ENCODE measurements at places on chromosomes 12 and 14. TPM values are rescaled to one million over a fixed set of nuclear protein-coding genes. Genes with fewer than 3 reads are reported as not detected.

The ARHGAP9 gene
- 2.5 TPM for total RNA-seq

The BTBD7 gene
- 27.7 TPM for total RNA-seq

The RFLNA gene
- 5.8 TPM for total RNA-seq

The SCNN1A gene
- total RNA-seq: 35.9 TPM

- no peak for DNase-seq
Measured at GRCh38 chr12:47547077-47547476, 158.8 kb downstream of the RPAP3 start.

- no peak for DNase-seq
Measured at GRCh38 chr14:25150401-25150800, 100.5 kb upstream of the STXBP6 start.

- DNase-seq: peak; percentile 72
Measured at GRCh38 chr12:100668945-100669536, 95.6 kb downstream of the GAS2L3 start.

GRCh38 chr14:69694730-69695281 is 72.1 kb upstream of the SRSF5 start:
- DNase-seq: peak; percentile 61

GRCh38 chr12:132529906-132530305 is 40.0 kb downstream of the FBRSL1 start:
- no peak for DNase-seq

DNA sequence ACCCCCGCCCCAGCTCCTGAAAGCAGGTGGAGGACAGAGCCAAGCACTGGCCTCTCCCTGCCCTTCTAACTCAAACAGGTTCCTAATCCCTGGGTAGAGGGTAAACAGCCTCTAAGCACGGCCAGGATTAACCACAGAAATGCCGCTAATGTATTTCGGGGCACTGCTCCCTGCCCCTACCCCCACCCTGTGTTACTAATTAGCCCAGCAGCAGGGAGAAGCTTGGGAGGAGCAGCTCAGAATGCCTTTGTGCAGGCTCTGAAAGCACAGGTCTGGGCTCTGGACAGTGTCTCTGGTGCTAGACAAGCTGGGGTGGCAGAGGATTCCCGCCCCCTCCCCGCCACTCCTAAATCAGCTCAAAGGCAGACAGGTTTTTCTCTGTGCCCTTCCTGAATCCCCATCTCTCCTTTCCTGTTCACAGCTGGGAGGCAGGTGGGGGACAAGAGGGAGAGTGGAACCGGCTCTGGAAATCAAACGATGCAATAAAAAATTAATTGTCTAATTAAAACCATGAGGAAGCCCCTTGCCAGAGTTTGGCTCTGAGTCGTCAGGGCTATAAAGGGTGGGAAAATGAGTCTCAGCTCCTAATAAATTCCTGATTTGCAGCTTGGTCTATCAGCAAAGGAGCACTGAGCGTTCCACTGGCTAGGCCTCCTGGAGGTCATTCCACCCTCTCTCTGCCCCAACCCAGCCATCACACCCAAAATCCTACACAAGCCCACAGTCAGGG is 53.0 kb downstream of the SMUG1 start:
- peak; percentile 41 for DNase-seq

DNA sequence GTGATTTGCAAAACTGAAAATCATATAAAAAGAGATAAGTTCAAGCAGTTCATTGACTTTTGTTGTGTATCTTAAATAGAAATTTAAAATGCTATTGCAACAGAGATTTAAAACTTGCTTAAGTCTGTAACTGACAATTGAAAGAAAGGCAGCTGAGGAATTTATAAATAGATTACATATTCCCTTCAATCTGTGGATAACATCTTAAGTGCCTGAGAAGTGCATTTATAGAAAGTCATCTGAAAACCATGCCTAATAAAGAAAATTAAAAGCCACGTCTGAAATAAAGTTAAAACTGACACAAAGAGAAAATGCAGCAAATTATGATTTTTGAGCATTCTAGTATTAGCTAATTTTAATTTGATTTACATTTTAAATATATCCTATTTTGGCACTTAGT is 479.8 kb downstream of the MDGA2 start:
- no peak for DNase-seq

- DNase-seq: no peak
Measured at GRCh38 chr14:21142357-21142756, 13.5 kb downstream of the OR5AU1 start.

GRCh38 chr12:108507971-108508642 is 7.0 kb upstream of the FICD start:
- DNase-seq: no peak

DNA sequence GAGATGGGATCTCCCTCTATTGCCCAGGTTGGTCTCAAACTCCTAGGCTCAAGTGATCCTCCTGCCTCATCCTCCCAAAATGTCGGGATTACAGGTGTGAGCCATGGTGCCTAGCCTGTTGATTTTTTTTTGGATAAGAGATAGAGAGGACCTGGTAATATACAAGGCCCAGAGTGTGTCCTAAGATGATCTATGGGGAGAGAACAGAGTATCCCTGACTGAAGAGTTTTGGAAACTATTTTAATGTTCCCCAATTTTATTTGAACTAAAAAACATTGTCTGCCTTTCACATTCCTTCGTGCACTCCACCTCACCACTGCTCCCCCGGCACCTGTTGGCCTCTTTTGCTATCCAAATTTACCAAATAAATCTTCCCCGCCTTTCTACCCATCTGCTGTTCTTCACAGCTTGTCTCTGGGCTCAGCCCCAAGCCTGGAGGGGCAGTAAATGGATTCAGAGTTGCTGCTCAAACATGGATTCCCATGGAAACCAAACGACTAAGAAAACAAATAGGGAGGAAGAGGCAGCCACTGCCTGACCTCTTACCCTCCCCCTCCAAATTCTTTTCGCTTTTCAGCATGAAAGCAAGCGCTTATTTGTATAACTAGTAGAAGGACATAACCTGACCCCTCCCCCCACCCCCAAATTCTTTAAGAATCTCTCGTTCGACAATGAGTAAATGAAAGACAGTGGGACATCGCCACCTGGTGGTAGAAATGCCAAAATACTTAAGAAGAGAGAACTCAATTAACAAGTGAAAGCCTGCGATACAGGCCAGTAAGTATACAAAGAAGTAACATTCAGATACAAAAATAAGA is 22.6 kb downstream of the OR10G3 start:
- peak; percentile 98 for DNase-seq

DNA sequence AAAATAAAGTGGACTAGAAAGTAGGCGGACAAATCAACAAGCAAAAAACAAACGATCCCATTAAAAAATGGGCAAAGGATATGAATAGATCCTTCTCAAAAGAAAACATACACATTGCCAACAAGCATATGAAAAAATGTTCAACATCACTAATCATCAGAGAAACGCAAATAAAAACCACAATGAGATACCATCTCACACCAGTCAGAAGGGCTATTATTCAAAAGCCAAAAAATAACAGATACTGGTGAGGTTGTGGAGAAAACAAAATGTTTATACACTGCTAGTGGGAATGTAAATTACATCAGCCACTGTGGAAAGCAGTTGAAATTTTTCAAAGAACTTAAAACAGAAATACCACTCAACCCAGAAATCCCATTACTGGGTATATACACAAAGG is 70.3 kb downstream of the RPS6KA5 start:
- DNase-seq: no peak

DNA sequence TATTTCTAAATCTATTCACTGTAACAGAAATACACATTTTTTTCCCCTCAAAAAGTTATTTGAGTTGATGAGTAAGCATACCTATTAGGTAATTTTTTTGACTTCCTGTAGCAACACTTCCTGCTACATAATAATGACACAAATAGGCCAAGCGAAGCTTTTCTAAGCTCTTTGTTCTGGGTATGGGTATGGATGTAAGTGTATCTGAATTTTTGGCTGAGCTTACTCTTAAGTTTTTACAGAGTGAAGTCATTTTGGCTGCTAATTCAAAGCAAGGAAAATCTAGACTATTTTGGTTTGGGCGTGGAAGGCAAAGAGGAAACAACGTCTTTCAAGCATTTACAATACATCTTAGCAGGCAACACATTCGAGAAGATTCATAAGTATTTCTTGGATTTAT is 1206.0 kb upstream of the FLRT2 start:
- peak; percentile 66 for DNase-seq

- no peak for DNase-seq
Measured at GRCh38 chr12:57902478-57902969, 38.8 kb upstream of the ATP23 start.

DNA sequence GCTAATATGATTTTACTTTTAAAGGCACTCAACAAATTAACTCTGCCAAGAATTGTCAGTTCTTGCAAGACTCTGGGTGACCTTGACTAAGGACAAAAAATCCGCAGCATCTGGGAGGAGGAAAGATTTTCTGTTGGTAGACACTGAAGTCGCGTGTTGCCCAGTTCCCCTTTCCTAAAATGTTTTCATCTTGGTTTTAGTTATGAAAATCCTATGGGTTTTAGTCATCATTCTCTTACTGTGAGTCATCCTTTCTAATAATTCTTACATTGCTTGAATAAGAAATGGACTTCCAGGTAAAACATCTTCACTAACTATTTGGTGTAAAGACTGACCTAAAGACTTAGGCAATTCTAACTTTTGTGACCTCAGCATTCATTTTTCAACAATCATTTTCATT is 9.1 kb downstream of the GSG1 start:
- DNase-seq: no peak

DNA sequence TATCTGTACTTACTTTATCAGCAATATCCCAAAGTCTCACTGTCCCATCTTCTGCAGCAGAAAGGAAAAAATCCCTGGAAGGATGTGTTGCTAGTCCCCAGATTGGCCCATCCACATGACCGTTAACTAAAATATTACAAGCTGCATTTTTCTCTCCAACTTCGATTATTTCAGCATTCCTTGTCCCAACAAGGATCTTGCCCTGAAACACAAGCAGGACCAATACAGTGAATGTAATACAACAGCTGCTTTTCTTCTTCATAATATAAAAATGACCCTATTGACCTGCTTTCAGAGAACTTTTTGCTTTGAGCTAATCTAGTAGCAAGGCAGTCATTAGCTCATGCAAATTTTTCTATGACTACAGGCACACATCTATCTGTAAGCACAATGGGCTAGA is 58.3 kb downstream of the ZC3H14 start:
- no peak for DNase-seq

- peak; percentile 84 for DNase-seq
Measured at GRCh38 chr14:53055003-53055402, 98.1 kb downstream of the DDHD1 start.

Data from tongue (tissue), 3 donors.